ENCODE measurements at places on chromosomes 12 and 14.

- DNase-seq = no peak
Measured at GRCh38 chr12:95884998-95885397, 26.2 kb downstream of the SNRPF start.

- DNase-seq = no peak
Measured at GRCh38 chr12:79587368-79587767, 103.4 kb downstream of the PAWR start.

- no peak for DNase-seq
Measured at GRCh38 chr12:27502021-27502435, 22.0 kb upstream of the PPFIBP1 start.

GRCh38 chr12:125455556-125455955 lies 390.3 kb downstream of the AACS start:
- no peak for DNase-seq

GRCh38 chr12:132582058-132582420 lies 28.3 kb downstream of the LRCOL1 start:
- DNase-seq = no peak

DNA sequence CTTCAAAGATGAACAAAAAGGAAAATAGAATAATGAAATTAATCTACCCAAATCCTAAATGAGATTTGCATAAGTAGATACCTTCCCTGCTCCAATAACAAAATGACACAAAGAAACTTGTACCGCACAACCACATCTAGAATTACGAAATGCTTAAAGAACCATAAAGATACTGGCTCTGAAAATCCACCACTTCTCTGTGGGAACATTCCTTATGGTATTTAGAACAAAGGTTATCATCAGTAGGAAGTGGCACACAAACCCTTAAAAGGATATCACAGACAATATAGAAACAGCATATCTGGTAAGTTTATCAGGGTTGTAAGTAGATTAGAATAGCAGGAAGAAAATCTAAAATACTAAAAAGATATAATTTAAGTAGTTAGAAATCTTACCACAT lies 11.6 kb downstream of the IAPP start:
- no peak for DNase-seq

- no peak for DNase-seq
Measured at GRCh38 chr12:107511292-107511691, 174.3 kb upstream of the PWP1 start.

DNA sequence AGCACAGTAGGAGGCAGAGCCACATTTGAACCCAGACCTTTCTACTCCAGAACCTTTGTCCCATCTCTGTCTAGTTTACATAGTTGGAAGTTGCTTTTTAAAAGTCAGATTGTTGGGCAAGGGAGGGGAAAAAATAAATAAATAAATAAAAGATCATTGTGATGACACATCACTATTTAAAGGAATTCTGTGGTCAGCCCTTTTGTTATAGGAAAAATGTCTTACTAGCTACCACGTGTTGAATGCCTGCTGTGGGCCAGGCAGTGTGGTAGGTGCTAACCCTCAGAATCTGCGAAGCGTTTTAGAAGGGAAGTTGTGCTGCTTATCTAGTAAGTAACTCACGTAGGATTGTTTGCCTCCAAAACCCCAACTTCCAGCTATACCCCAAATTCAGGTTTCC lies 62.3 kb downstream of the BHLHE41 start:
- DNase-seq = no peak

- DNase-seq = no peak
Measured at GRCh38 chr12:109504068-109504467, 26.6 kb downstream of the UBE3B start.

DNA sequence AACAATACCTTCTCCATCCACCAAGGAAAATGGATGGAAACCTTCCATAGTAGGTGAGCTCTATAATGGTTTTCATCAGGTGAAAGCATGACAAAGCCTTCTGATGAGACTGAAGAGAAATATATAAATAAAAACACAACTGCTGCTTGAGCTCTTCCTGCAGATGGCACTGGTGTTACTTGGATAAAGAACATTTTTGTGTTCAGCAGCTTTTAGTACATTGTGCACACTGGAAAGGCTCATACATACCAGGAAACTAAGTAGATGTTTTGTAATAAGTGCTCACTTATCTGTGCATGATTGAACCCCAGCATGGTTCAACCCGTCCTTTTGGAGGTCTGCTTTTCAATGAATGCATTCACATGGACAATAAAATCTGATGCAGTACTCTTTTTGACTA lies 357.3 kb upstream of the MIS18BP1 start:
- DNase-seq = no peak

- no peak for DNase-seq
Measured at GRCh38 chr14:69713993-69714679, 52.8 kb upstream of the SRSF5 start.

- DNase-seq = no peak
Measured at GRCh38 chr14:93303659-93304058, 29.2 kb downstream of the BTBD7 start.

DNA sequence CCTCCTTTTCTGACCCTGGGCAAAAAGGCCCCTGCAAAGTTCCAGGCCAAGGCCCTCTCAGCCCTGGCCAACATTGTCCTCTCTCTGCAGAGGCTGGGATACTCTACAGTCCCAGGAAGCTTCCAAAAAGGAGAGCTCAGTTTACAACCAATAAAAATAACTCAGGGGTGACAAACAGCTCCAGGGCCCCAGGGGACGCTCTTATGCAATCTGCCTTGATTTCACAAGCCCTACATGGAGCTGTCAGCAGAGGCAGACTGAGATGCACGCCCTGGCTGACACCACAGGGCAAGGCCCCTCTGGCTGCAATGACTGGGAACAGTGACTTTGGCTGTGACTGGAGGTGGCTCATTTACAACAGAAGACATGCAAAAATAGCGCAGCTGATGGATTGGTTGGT lies 129.0 kb upstream of the MED13L start:
- DNase-seq = no peak

DNA sequence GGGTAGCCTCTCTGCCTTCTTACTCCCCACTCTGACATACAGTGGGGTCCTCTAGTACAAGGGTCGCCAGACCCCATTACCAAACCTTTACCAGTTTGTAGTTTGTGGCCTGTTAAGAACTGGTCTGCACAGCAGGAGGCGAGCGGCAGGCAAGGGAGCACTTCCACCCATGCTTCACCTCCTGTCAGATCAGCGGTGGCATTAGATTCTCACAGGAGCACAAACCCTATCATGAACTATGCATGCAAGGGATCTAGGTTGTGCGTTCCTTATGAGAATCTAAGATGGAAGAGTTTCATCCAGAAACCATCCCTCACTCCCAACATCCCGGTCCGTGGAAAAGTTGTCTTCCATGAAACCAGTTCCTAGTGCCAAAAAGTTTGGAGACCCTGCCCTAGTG lies 146.5 kb downstream of the HMGA2 start:
- DNase-seq = no peak
